ENCODE measurements at places on chromosomes 4 and X.

- DNase-seq, result no peak
These were observed 291.8 kb downstream of the IDS start for GRCh38 chrX:149213264-149213663.

- no peak for DNase-seq
These were observed 66.2 kb upstream of the GYPA start for GRCh38 chr4:144206711-144207110.

GRCh38 chr4:94516067-94516466, 64.3 kb downstream of the PDLIM5 start:
- DNase-seq, result no peak

- DNase-seq, result no peak
These were observed 96.5 kb downstream of the ARHGAP10 start for GRCh38 chr4:147828331-147828905.

DNA sequence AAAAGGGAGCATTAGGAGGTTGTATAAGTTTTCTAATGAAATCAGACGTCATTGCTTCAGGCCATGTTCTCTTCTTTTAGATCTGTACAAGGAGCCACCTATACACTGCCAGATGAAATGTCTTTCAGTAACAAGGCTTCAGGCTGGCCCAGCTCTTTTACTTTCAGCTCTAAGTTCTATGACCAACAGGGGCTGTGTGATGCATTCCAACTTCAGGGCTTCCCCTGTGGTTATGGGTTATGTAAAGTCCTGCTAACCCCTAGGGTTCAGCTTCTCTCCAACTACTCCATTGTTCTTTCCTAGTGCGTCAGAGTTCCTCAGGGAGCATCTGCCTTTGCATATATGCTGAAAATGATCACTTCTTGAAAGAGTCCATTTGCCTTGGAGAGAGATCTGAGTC, 79.4 kb upstream of the TTC29 start:
- DNase-seq, result no peak

DNA sequence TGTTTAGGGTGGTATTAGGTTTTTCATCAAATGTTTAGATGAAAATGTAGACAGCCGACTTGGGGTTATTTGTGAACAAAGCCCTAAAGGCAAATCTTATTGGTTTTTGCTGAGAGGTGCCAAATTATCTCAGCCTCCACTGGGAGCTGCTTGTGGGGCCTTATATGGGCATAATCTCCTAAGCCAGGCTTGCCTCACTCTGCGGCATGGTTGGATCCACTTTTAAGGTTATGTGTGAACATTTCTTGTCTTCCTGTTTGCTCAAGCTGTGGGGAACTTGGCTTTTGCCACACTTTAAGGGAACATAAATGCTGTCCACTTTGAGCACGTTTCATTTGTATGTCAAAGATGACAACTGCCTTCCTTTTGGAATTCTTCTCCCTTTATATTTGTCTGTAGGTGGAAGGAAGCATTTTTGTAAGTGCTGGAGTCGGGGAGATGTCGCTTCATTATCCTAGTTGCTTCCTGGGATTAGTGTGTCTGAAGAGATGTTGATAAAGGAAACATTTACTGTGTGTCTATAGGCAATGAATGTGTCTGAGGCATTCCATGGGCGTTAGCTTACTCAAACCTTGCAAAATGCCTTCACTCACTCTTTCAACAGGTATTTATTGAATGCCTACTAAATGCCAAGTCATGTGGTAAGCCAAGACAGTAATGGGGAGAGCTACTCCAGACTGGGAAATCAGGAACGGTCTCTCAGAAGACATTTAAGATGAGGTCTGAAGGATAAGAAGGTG, 78.3 kb downstream of the SLC9A6 start:
- no peak for DNase-seq

DNA sequence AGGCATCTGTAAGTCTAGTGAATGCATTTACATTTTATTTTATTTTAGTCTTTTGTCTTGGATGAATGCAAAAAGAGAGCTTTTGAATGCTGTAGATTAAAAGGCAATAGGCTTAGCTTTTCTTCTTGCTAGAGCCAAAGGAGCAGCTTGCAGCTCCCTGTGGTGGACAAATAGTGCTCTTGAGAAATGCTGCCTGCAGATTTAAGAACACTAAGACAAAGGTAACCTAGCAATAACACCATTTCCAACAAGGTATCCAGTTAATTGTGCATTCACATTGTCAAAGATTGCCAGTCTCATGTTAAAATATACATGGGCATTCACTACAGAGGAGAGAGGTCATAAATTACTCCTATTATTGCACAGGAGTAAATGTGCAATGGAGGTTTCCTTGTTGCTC, 859.2 kb upstream of the PRKX start:
- DNase-seq, result peak; percentile 80

GRCh38 chr4:183758061-183758757, 99.1 kb downstream of the TRAPPC11 start:
- DNase-seq, result no peak

DNA sequence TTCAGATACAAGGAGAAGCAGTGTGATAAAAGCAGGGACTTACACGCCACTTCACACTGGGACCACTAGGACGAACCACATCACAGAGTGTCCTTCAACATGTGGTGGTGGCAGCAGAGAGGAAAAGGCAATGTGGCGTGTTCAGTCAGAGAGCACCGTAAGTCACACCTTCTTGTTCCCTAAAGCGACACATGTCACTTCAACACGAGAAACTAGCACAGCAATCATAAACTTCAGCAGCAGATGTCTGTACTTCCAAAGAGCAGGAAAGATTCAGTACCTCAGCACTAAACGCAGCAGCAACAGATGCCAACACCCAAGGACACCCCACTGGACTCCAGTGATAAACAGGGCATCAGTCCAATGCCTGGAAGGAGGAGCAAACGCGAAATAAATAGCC, 96.7 kb downstream of the AREG start:
- DNase-seq, result no peak

DNA sequence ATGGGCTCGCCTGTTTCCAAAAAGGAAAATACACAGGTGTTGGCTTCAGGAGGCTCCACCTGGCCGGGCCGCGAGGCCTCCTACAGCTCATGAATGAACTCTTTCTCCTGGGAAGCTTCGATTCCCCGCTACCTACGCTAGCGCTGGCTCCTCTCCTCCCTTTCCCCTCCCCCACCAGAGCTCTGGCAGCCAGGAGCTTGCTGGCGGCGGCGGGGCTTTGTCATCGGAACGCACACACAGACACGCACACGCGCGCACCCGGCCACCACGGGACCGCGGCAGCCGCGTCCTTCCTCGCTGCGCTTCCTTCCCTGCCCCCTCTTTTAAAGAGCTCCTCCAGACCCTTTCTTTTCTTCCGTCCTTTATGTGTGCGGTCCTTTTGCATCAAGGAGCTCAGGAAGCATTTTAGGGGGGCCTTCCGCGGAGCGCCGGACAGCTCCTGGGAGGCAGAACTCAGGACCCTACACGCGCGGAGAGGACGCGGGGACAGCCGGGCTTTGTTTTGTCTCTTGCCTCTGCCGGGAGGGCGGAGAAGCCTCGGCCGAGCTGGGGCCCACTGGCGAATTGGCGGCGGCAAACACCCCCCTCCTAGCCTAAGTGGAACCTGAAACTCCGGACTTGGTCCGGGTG, 70.2 kb upstream of the BCOR start:
- DNase-seq, result peak; percentile 93

GRCh38 chr4:101019941-101020401, 327.4 kb downstream of the PPP3CA start:
- DNase-seq, result no peak

DNA sequence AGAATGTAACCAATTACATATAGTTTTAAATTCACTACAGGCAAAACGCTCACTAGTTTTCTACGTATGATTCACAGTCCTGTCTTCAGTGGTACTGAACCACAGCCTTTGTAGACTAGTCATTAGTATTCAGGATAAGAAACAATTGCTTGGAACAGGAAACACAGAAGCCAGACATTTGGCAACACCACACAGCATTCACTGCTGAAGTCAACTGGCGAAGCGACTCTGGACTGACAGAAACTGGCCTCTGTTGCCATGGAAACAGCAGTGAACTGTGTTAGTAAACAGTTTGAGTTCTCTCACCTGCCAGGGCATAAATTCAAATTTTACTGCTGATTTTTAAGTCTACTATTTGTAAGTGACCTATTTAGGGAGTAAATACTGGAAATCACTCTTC, 57.6 kb downstream of the MAPK10 start:
- DNase-seq, result peak; percentile 48

- DNase-seq, result peak; percentile 13
These were observed 128.5 kb downstream of the LARP7 start for GRCh38 chr4:112765317-112765974.

DNA sequence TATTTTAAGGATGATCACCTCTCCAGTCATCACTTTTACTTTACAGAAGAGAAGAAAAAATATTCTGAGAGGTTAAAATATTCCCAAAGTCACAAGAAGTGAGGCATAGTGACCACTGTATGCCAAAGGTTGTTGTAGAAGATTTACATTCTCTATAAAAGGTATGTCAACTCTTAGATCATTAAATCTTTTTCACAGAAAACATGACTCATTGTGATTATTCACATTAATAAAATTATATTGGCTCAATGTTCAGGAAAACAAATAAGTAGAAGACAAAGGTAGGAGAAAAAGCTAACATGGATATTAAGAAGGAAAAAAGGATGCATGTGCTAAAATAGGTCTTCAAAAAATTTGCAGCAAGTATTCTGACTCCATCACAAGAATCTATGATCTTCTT, 82.0 kb downstream of the ADAMTS3 start:
- no peak for DNase-seq

DNA sequence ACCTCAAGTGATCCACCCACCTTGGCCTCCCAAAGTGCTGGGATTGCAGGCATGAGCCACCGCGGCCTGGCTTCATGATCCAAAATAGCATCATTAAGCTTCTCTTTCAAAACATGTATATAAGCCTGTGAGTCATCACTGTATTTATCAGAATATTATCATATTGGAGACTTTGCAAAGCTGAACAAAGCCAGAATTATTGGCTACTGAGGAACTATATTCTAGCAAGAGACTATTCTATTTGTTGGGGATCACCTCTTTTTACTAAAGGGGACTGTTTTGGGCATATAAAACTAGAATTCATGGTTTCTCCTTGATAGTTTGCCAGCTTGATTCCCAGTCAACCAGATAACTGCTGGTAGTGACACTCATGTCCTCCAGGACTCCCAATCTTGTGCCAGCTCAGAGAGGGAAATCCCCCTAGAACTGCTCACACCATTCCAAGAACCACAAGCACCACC, 40.1 kb downstream of the TET2 start:
- no peak for DNase-seq

GRCh38 chr4:181020456-181020855, 1222.7 kb upstream of the TENM3 start:
- no peak for DNase-seq

DNA sequence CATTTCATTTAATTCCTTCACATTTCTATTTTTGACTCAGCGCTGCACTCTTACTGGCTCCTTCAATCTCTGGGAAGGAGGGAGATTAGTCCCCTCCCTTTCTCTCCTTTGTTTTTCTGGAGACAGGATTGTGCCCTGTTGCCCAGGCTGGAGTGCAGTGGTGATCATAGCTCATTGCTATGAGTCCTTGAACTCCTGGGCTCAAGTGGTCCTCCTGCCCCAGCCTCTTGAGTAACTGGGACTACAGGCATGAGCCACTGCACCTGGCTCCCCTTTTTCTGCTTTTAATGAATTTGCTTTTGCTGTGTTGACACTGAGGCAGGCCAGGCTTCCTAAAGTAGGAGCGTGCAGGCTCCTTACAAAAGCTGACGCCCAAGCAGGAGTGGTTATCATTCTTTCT, 10.5 kb downstream of the TBC1D14 start:
- DNase-seq, result no peak

DNA sequence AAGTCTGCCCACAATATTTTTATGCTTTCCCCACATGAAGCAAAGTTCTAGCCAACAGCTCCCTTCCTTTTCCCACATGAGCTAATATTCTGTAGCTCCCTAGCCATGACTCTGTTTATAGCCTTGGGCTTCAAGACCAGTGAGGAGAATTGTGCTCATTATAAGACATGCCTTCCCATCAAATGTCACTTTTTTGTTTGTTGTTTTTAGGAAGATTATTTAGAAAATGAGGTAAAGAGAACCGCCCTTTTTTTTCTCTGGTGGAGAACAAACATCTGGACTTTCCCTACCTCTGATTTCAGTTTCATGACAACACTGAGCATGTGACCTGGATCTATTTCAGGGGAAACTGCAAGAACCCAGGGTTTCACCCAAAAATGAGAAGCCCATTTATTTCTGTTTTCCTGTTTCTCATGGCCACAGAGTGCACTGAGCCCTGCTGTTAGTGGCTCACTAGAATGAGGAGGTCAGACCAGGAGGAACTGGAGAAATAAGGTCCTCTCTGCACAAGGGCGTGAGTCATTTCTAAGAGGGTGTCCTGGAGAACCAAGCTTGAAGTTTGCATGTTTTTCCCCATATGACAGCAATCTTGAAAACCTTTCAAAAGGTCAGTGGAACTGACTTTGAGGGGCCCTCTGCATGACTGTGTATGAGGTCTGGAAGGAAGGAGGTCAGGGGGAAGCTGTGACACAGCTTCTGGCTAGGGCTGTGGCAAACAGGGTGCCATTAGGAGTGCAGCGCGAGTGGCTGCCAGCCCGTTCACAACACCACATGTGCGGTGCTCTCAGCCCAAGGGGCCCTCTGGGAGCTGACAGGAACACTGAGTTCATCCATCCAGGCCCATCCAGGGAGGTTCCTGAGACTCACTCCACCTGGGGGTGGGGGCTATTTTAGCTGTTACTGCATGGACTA, 55.2 kb downstream of the CHST7 start:
- DNase-seq, result no peak

GRCh38 chr4:98574816-98575215, 83.6 kb downstream of the TSPAN5 start:
- no peak for DNase-seq

GRCh38 chr4:27861381-27861787, 1000.7 kb downstream of the STIM2 start:
- peak; percentile 16 for DNase-seq

- DNase-seq, result no peak
These were observed 793.7 kb upstream of the LCORL start for GRCh38 chr4:18815081-18815778.

GRCh38 chr4:23717528-23718248, 172.2 kb downstream of the PPARGC1A start:
- peak; percentile 2 for DNase-seq

DNA sequence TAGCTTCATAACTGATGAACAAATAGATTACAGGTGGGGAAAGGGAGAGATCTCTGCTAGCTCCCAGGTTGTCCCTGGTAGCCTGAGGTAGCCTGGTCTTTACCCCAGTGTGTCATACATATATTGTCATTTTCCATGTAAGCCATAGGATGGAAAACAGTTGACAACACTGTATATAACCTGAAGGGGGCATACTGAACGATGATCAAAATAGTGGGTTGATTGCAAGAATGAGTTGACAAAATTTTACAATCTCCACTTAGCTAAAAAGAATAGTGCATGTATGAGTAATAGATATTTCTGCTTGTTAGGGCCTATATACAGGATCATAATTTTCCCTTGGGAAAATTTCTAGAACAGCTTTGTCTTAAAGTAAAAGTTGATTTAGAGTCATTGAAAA, 304.1 kb upstream of the HAND2 start:
- DNase-seq, result no peak

- DNase-seq, result no peak
These were observed 285.5 kb upstream of the ANKRD50 start for GRCh38 chr4:124997991-124998390.

DNA sequence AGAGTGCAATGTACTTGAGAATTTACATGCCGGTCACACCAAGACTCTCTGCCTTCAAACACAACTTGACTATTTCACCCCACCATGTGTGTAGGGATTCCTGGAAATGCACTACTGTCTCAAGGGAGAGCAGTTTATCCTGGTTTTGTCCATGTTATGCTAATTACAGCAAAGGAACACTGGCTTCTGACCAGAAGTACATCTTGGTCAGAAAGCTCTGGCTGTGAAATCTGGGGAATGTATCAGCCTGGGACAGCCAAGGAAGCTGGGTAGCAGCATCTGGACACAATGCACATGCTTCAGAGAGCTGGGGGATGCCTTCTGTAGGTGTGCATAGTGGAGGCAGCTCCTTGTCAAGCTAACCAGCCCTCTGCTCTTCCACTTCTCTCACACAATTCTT, 1432.6 kb upstream of the TENM3 start:
- no peak for DNase-seq

All from NCI-H146 (cell line).